ENCODE measurements at places on chromosomes 4 and X. TPM values are rescaled to one million over a fixed set of nuclear protein-coding genes. Genes with fewer than 3 reads are reported as not detected.
A peak's percentile ranks its signal among the peaks of the same experiment; 100 is the strongest.

DNA sequence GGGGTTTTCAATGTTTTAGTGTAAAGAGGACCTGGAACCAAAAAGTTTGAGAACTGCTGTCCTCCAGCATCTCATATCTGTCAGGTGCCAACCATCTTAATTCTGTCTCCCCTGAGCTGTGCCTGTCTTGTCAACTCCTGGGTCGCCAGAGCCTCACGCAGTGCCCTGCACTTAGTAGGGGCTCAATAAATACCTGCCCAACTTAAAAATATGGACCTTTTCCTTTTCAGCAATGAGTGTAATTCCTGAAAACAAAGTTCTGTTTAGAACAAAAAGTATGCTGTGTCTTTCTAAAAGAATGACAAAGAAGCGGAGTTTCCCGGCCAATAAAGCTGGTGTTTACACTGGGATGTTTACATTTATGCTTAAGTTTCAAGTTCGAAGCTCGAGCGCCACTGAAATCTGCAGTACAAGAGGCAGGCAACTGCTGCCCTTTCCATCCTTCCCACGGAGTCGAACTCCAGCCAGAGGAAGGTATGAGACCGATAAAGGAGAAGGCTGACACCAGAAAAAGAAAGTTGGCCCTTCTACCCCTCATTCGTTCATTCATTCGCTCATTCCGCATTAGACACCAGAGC lies 1.1 kb upstream of the HTATSF1 start:
- peak overlapping the region; percentile 65 for H3K4me3 ChIP-seq
- H3K27ac ChIP-seq: peak overlapping the region; percentile 88
- no peaks in the 10 kb centered on the region for H3K27me3 ChIP-seq

The MCUB gene
- 14.8 TPM for total RNA-seq

DNA sequence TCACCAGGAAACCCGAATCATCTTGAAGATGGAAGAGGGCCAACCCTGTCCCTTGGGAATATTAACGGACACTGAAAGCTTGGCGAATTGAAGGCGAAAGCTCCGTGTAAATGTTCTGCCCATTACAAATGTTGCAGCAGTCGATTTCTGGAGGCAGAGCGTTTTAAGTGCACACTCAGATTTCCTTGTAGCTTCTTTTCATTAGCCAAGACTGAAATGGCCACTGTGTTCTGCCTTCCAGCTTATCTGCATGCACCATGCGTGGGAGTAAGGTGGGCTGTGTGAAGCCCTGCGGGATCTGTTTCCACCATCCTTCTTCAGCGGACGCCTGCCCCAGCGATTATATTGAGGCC lies 1.3 kb downstream of the SMIM20 start:
- no peaks in the 10 kb centered on the region for H3K36me3 ChIP-seq
- DNase-seq: no peak
- H3K27ac ChIP-seq: no peak overlapping the region
- peaks cover 7% of the 10 kb centered on the region for H3K4me1 ChIP-seq
- H3K4me3 ChIP-seq: no peak overlapping the region

The GAGE1 gene
- total RNA-seq: not detected

- no peak overlapping the region for H3K27ac ChIP-seq
- no peak overlapping the region for H3K4me3 ChIP-seq
- no peaks in the 10 kb centered on the region for H3K4me1 ChIP-seq
- DNase-seq: no peak
These were observed 7.3 kb downstream of the TREX2 start for GRCh38 chrX:153438532-153438931.

DNA sequence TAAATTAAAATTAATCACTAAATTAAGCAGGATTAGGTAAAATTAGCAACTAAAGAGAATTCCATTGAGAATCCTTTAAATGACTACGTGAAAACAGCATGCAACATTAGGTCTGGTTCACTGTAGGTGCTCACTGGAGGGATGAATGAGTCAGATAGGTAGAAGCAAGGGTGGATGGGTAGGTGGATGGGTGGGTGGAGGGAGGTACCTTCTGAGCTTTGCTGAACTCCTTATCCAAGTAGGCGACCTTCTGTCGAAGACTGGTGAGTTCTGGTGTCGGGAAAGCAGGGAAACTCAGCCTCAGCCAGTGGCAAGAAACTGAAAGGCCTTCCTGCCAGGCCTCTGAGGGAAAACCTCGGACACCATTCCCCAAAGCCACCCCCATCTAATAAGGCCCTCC lies 3.0 kb downstream of the GRIPAP1 start:
- DNase-seq: no peak
- H3K4me1 ChIP-seq: no peaks in the 10 kb centered on the region
- H3K4me3 ChIP-seq: no peak overlapping the region
- no peaks in the 10 kb centered on the region for H3K27me3 ChIP-seq
- no peak overlapping the region for H3K27ac ChIP-seq
- H3K36me3 ChIP-seq: peaks cover 21% of the 10 kb centered on the region

The TLR2 gene
- total RNA-seq: 94.0 TPM

DNA sequence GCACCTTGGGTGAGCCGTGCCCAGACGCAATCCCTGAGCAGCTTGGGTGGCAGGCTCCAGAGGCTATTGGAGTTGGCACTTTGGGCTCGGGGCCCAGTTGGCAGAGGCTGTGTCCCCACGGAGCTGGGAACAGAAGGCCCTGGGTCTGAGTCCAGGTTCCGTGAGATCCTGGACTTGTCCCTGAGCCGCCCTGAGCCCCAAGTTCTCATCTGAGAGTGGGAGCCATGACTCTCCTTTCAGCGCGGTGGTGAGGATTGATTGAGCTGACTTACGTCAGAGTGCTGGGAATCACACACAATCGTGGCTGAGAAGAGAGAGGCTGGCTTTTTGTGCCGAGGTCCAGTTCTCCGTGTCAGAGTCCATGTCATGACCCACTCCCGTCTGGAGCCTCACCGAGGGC lies 98.0 kb downstream of the PSAPL1 start:
- DNase-seq: no peak
- no peak overlapping the region for H3K27ac ChIP-seq
- H3K4me3 ChIP-seq: no peak overlapping the region
- H3K4me1 ChIP-seq: peaks cover 6% of the 10 kb centered on the region
- no peaks in the 10 kb centered on the region for H3K36me3 ChIP-seq

GRCh38 chr4:153067376-153067775 lies 131.3 kb downstream of the FHDC1 start:
- H3K36me3 ChIP-seq: no peaks in the 10 kb centered on the region
- no peaks in the 10 kb centered on the region for H3K4me1 ChIP-seq
- no peaks in the 10 kb centered on the region for H3K27me3 ChIP-seq
- H3K27ac ChIP-seq: no peak overlapping the region

The FAT4 gene
- 17.9 TPM for total RNA-seq

The EFHC2 gene
- total RNA-seq: 0.17 TPM

DNA sequence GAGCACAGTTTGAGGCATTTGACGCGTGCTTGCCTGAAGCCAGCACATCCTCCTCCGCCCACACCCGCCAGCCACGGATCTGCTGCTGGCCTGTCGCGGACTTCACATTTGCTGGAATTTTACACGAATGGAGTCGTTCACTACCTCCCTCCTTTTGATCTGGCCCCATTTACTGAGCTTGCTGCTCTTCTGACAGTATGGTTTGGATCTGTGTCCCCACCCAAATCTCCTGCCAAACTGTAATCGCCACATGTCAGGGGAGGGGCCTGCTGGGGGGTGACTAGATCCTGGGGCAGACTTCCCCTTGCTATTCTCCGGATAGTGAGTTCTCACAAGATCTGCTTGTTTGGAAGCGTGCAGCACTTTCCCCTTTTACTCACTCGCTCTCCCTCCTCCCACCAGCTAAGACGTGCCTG lies 19.9 kb upstream of the CPLX1 start:
- DNase-seq: no peak
- no peaks in the 10 kb centered on the region for H3K4me1 ChIP-seq

The ZNF711 gene
- total RNA-seq: 1.8 TPM

- no peak for DNase-seq
- no peak overlapping the region for H3K27ac ChIP-seq
- H3K36me3 ChIP-seq: no peaks in the 10 kb centered on the region
- H3K27me3 ChIP-seq: no peaks in the 10 kb centered on the region
- H3K4me3 ChIP-seq: no peak overlapping the region
These were observed 63.9 kb upstream of the TRIM2 start for GRCh38 chr4:153140294-153140693.

- DNase-seq: no peak
- no peaks in the 10 kb centered on the region for H3K27me3 ChIP-seq
- H3K4me3 ChIP-seq: no peak overlapping the region
- no peaks in the 10 kb centered on the region for H3K4me1 ChIP-seq
- H3K36me3 ChIP-seq: no peaks in the 10 kb centered on the region
- no peak overlapping the region for H3K27ac ChIP-seq
These were observed 2050.7 kb downstream of the ARAP2 start for GRCh38 chr4:34193451-34194154.

GRCh38 chr4:24559032-24559821 lies 25.1 kb downstream of the DHX15 start:
- H3K4me3 ChIP-seq: no peak overlapping the region
- no peaks in the 10 kb centered on the region for H3K27me3 ChIP-seq
- no peak for DNase-seq
- H3K4me1 ChIP-seq: peaks cover 6% of the 10 kb centered on the region

- no peaks in the 10 kb centered on the region for H3K27me3 ChIP-seq
- H3K4me3 ChIP-seq: no peak overlapping the region
- H3K27ac ChIP-seq: no peak overlapping the region
- H3K36me3 ChIP-seq: no peaks in the 10 kb centered on the region
- H3K4me1 ChIP-seq: no peaks in the 10 kb centered on the region
- DNase-seq: no peak
These were observed 113.0 kb upstream of the PRDX4 start for GRCh38 chrX:23554304-23554703.

DNA sequence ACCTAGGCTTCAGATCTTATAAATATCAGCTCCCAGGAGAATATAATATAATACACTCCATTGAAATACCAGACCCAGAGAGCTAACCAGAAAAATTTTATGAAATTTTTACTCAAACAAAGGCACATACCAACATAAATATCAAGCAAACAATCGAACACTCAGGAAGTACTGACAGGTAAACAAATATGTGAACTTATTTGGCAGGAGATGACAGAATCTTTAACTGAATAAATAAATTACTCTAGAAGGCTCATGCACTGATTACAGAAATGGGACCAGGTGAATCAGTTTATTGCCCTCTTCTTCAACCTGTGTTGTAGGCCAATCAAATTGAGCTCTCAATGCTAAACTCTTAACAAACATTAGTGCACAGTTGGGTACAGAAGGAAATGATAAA lies 225.2 kb upstream of the PABPC4L start:
- H3K36me3 ChIP-seq: no peaks in the 10 kb centered on the region
- no peaks in the 10 kb centered on the region for H3K4me1 ChIP-seq
- DNase-seq: no peak
- H3K27ac ChIP-seq: no peak overlapping the region
- no peaks in the 10 kb centered on the region for H3K27me3 ChIP-seq

DNA sequence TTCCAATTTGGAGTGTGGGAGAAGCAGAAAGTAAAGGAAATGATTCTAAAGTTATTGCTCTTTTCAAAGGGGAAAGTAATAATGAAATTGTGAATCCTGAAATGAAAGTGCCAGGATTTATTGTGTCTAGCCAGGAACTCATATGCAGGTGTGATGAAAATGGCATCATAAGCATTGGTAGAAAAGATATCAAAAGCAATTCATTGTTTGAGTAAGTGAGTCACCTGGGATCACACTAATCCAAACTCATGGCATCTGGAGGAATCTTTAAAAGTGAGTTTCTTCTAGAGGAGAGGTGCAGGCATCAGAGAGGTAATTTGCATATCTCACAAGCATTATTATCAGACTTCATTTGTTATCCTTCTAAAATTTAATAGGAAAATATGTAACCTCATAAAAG lies 84.7 kb downstream of the LARP7 start:
- no peak overlapping the region for H3K4me3 ChIP-seq
- no peaks in the 10 kb centered on the region for H3K4me1 ChIP-seq
- H3K27ac ChIP-seq: no peak overlapping the region
- DNase-seq: no peak
- H3K27me3 ChIP-seq: no peaks in the 10 kb centered on the region

DNA sequence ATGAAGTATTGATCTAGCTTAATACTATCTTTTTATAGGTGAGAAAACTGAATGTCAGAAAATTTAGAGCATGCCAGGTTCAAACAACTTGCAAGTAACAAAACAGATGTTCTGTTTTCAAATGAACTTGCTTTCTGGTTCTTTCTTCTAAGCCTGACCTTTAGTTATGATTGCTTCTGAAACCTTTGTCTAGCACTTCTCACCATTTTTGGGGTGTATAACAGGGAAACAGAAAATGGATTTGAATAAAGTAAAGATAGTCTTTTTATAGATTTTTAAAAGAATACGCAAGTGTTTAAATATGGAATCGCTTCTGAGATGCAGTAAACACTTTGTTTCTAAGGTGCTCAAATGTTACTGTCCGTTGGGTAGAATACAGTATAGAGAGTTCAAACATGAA lies 687.2 kb upstream of the CPEB2 start:
- H3K27ac ChIP-seq: no peak overlapping the region
- H3K4me3 ChIP-seq: no peak overlapping the region
- H3K4me1 ChIP-seq: no peaks in the 10 kb centered on the region
- DNase-seq: no peak
- no peaks in the 10 kb centered on the region for H3K27me3 ChIP-seq

The IL2 gene
- total RNA-seq: not detected

The SCML2 gene
- 0.81 TPM for total RNA-seq

- no peaks in the 10 kb centered on the region for H3K4me1 ChIP-seq
- H3K36me3 ChIP-seq: no peaks in the 10 kb centered on the region
- no peaks in the 10 kb centered on the region for H3K27me3 ChIP-seq
- no peak for DNase-seq
These were observed 51.0 kb upstream of the WDR17 start for GRCh38 chr4:176014583-176015108.

DNA sequence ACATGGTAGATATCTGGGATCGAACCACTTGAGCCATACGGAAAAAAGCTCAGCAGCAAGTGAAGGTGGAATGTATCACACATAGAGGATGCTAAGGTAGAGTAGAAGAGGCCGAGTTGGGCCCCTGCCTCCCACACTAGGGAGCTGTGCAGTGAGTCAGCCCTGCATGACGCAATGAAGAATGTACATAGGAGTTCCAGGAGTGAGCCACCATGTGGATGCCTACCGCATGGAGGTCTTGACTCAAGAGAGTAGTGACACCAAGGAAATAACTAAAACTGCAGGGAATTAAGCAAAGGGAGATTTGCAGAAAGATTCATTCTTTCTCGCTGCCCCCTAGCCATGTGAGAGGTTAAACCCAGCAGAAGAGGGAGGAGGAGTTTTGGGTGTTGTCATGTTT lies 389.6 kb upstream of the IGFBP7 start:
- H3K4me3 ChIP-seq: no peak overlapping the region
- H3K27me3 ChIP-seq: no peaks in the 10 kb centered on the region
- no peaks in the 10 kb centered on the region for H3K4me1 ChIP-seq

DNA sequence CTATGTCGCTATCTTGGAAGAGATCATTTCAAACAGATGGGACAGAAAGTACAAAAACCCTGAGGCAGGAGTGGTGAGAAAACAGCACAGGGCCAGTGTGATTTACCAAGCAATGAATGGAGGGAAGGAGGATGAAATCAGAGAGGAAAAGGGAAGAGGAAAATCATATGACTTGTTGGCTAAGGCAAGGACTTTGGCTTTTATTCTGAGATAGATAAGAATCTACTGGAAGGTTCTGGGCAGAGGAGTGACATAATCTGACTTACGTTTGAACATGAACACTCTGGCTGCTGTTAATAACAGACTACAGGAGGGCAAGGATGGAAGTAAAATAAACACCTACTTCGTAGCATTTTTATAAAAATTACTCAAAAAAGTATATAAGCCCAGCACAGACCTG lies 207.8 kb upstream of the SLC7A11 start:
- no peak for DNase-seq
- no peaks in the 10 kb centered on the region for H3K36me3 ChIP-seq
